ENCODE measurements at places on chromosomes 7 and 10. TPM values are rescaled to one million over a fixed set of nuclear protein-coding genes. Genes with fewer than 3 reads are reported as not detected.

DNA sequence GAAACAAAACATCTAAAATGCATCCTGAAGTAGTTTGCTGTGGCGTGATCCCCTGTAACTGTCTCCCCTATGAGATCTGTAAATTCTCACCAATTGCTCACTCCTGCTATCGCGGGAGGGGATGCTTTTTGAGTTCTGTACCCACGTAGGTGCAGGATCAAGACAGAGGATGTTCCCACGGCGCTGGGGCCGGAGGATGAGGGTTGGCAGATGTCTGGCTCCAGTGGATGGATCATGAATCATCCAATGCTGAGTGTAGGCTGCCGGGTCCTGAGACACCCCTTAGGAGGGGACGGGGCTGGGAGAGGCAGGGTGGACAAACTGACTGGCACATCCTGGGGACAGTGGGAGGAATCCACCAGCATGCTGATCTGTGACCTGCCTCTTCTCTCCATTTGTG is 224.4 kb downstream of the USP6NL start:
- H3K4me1 ChIP-seq: no peaks in the 10 kb centered on the region
- DNase-seq: no peak
- H3K27ac ChIP-seq: no peak overlapping the region
- H3K4me3 ChIP-seq: no peak overlapping the region
- no peaks in the 10 kb centered on the region for H3K36me3 ChIP-seq

- H3K4me1 ChIP-seq: no peaks in the 10 kb centered on the region
- H3K27me3 ChIP-seq: peaks cover 3% of the 10 kb centered on the region
- no peak overlapping the region for H3K4me3 ChIP-seq
- peak; percentile 75 for DNase-seq
- no peak overlapping the region for H3K27ac ChIP-seq
These were observed 502.2 kb downstream of the PLXNA4 start for GRCh38 chr7:132073920-132074589.

Gene CUBN
- 1.3 TPM for total RNA-seq

Gene H2BK1
- not detected for total RNA-seq
